ENCODE measurements at places on chromosomes 7 and 10.

- peak; percentile 19 for DNase-seq
These were observed 106.6 kb downstream of the EXOC4 start for GRCh38 chr7:133359449-133359848.

GRCh38 chr7:56081626-56082340 lies 11.0 kb downstream of the PHKG1 start:
- DNase-seq, result no peak

DNA sequence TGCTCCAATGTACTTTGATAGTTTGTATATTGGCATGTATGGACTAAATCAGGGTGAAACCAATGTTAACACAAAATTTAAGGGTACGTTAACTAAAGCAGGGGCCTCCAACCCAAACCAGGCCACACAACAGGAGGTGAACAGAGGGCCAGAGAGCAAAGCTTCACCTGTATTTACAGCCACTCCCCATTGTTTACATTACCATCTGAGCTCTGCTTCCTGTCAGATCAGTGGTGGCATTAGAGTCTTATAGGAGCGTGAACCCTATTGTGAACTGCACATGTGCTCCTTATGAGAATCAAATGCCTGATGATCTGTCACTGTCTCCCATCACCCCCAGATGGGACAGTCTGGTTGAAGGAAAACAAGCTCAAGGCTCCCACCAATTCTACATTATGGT lies 62.0 kb upstream of the SCIN start:
- no peak for DNase-seq

- no peak for DNase-seq
These were observed 18.5 kb downstream of the LIPA start for GRCh38 chr10:89233033-89233432.

DNA sequence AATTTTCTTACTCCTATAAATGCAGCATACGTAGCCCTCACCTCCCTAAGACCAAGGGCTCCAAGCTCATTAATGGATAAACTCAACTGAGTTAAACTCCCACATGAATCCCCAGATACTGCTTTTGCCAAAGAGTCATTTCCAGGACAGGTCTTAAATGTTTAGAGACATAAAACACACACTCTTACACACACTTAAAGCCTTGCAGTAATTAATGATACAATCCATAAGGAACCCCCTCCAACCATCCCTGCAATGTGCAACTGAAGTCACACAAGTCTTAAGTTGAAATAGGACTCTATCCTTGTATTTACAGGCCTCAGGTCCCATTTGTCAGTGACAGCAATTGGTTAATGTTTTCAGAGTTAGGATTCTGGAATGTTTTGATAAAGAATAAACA lies 194.1 kb downstream of the FANK1 start:
- no peak for DNase-seq

- DNase-seq, result peak; percentile 9
These were observed 202.8 kb upstream of the SMIM30 start for GRCh38 chr7:113321201-113321600.

GRCh38 chr7:74104702-74105101 lies 21.1 kb downstream of the LIMK1 start:
- DNase-seq, result no peak

DNA sequence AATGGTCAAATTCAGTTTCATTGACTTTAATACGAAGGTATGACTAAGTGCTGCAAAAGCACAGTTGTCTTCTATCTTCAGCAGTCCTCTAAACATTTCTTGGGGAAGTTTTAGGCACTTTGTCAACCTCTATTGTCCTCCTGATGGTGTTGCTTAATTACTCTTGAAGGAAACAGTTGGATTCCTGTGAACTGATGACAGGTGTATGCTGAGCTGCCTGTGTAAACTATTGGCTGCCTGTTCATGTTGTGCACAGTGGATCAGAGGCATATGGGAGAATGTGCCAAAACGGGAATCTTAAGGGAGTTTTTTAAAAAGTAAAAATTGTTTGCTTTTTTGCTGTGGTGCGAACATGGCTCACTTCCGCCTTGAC lies 221.0 kb downstream of the AUTS2 start:
- no peak for DNase-seq

DNA sequence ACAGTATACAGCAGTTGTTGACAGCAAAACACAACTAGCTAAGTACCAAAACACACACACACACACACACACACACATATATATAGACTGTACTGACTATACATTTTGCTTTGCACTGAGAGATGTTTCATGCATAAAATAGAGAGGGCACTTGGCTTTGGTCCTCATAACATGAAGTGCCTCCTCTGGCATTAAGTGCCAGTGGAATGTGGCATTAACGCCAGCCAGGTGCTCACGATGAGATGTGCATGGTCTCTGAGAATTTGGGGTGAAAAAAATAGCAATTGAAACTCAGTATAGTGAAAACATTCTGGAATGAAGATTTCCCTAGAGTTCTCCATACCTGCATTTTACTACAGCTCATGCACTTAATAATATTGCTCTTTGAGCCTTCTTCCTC lies 70.0 kb upstream of the INSYN2A start:
- DNase-seq, result no peak

DNA sequence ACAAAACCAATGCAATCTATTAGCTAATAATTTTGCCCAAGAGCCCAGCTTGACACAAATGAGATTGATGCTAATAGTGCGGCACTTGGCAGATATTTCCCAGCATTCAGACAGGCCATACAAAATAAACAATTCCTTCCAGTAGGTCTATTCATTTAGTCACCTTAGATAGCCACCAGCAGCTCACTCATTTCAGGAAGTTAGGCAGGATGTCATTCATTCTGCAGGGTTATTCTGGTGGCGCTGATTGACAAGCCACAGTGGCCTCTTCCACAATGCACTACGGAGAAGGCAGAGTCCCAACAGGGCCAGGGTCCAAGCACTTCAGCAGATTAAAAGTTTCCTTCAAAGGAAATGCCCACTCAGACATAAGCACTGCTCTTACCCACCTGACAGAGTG lies 55.8 kb downstream of the PIK3AP1 start:
- no peak for DNase-seq

DNA sequence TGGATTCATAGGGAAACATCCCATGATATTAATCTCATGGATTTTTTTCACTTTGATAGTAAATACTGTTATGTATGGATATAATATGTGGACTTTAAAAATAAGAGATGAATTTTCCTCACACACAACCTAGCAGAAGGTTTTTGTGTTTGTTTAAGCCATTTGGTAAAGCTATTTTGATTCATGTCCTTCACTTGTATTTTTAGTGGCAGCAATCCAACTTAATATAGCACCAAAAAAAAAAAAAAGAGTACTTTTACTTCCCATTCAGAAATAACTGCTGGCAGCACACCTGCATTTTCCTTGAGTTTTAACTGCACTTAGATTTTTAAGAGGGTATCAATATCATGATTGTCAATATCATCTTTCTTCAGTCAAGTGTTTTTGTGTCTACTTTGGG lies 60.0 kb downstream of the MCMBP start:
- DNase-seq, result no peak

DNA sequence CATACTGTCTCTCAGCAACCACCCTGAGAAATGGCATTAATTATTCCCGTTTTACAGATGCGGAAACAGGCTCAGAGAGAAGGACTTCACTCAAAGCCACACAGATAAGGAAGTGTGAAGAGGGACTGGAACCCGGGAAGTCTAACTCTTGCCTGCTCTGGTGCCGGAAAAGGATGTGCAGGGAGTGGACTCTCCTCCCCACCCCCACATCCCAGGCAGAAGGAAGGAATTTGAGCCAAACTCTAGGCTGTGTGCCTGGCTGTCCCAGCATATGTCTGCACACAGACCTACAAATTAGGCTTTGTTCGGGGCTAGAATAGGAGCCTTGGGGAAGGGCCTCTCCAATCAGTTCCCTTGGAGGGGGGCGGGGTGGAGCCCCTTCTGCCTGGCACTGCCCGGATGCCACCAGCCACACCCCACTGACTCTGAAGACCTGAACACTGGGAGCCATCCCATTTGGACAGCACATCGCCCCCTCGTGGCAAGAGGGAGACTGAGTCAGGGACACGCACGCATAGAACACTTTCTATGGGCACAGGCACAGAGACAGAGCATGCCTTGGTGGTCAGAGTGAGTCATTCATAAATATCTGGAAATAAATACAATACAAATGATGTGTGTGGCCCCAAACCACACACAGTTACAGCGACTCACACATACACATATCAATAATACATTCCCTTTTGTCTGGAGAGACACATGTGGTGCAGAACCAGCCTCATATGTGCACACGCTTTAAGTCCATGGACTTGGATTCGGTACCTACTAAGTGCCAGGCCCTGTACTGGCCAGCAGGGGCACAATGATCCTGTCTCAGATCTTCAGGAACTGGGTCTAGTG lies 13.1 kb downstream of the LZTS2 start:
- DNase-seq, result peak; percentile 94

- no peak for DNase-seq
These were observed 54.1 kb upstream of the PDCD4 start for GRCh38 chr10:110817614-110818013.

- DNase-seq, result no peak
These were observed 65.0 kb upstream of the IL6 start for GRCh38 chr7:22662036-22662435.

GRCh38 chr7:28617308-28617880 lies 205.1 kb downstream of the CREB5 start:
- DNase-seq, result no peak

- no peak for DNase-seq
These were observed 157.5 kb downstream of the TAX1BP1 start for GRCh38 chr7:27897441-27897847.

DNA sequence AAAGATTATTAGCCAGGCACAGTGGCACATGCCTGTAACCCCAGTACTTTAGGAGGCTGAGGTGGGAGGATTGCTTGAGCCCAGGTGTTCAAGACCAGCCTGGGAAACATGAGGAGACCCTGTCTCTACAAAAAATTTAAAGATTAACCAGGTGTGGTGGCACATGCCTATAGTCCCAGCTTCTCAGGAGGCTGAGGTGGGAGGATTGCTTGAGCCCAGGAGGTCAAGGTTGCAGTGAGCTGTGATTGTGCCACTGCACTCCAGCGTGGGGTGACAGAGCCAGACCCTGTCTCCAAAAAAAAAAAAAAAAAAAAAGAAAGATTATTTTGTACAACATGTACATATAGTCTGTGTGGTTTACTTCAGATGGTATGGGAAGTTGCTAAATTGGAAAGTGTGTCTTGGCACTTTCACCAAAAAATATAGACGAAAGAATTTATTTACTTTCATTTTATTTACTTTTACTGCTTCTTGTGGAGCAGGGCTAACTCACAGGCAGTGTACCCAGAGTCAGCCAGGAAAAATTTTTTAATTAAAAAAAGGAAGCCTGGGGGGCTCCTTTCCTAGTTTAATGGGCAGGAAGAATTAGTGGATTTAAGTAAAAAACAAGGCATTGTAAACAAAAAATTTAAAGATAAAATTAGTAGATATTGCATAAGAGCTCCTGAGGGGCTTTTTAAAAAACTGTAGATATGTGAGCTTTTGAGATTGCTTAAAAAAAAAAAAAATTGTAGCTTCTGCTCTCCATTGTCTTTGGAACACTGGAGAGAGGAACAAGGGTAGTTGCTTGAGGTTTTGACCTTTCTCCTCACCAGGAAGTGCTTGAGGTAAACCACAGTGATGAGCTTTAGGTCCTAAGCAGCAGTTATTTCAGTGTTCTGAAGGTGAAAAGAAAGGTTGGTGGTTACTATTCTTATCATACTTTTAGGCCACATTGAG lies 44.6 kb upstream of the VDAC2 start:
- DNase-seq, result peak; percentile 41

DNA sequence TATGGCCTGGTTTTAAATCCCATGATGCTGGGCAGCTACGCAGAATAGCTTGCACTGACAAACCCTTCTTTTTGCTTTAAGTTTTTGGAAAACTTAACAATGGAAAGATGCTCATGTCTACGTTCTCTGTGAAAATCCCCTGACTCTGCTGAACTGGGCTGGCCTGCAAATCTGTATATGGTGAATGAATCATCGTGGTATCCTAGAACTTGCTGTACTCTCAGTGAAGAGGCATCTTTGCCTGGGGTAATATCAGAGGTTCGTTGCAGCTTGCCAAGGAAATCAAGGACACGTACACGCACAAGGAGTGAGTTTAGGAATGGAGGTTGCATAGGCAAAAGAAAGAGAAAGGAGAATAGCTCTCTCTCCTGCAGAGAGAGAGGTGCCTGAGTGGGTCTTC lies 382.0 kb upstream of the ADARB2 start:
- DNase-seq, result peak; percentile 20

DNA sequence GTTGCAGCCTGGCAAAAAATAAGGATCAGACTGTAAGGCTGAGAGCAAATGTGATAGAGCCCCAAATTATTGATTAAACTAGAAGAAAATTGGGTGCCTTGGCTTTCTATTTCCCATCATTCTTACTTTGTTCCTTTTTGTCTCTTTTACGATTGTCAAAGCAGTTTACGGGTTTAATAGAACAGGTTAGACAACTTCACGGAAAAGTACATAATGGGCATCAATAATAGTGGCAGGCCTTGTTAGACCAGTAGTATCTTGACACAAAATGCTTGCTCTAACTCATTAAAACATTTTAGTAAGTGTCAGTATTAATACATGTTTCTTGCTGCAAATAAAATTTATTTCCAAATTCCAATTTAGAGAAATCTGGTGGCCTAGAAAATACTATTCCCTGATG lies 14.5 kb upstream of the GGCT start:
- no peak for DNase-seq

GRCh38 chr10:34092891-34093290 lies 722.2 kb downstream of the PARD3 start:
- DNase-seq, result peak; percentile 76

DNA sequence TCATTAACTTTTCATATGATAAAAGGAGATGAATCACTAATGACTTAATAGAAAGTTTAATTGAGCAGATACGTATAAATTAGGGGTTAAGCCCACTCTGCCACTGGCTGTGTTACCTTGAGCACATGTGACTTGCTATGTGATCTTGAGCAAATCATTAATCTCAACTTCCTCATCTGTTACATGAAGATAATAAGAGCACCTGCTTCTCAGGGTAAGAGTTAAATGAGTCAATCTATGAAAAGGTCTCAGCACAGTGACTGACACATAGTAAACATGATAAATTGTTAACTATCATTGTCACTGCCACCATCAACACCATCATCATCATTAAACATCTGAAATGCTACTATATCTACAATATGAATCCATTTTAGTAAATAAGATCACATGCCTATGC lies 110.8 kb downstream of the TPK1 start:
- DNase-seq, result no peak

- no peak for DNase-seq
These were observed 281.5 kb downstream of the ARL4A start for GRCh38 chr7:12968836-12969422.

DNA sequence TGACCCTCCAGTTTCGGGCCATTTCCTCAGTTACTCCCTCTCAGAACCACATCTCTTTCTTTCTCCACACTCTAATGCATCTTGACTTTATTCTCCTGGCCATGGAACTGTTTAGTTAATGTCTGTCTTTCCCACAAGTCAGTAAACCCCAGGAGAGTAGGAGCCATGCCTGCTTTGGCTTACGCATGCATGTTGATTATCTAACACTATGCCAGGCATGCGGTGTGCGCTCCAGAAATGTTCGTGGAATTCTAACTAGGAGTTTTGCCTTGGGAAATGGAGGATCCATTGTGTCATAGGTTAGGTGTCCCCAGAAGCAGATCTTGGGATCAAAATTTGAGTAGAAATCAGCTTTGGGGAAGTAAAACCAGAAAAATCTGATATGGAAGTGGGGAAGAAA lies 308.9 kb downstream of the GRID1 start:
- no peak for DNase-seq
